ENCODE measurements at places on chromosomes 2 and 18. TPM values are rescaled to one million over a fixed set of nuclear protein-coding genes. Genes with fewer than 3 reads are reported as not detected.

EDAR gene
- total RNA-seq = 3.1 TPM

ING5 gene
- 37.0 TPM for total RNA-seq

GRCh38 chr2:98807221-98807620 lies 76.3 kb upstream of the MGAT4A start:
- DNase-seq = no peak

DNA sequence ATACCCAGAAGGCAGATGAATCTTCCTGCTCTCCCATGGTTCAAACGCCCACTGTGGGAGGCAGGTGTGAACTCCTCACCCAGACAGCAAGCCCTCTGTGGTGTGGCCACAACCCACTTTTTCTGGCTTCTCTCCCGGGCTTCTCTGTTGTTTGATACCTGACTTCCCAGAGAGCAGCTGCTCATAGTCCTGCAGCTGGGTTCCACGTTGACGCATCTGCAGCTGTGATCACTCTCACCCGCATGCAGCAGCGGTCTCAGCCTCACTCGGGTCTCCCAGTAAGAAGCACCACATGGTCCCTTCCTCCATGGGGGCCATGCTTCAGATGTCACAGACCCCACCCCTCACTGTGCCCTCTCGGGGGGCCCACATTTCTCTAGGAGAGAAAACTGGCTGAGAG lies 3.5 kb downstream of the ASPRV1 start:
- no peak for DNase-seq

DNA sequence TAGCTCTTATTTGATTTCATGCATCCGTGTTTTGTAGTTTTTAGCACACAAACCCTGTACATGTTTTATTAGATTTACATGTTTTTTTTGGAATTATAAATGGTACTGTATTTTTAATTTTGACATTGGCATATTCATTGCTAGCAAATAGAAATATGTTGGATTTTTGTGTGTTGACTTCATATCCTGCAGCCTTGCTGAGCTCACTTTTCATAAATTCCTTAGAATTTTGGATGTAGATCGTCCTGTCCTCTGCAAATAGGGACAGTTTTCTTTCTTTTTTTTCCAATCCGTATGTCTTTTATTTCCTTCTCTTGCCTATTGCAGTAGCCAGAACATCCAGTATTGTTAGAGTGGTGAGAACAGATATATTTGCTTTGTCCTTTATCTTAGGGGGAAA lies 46.7 kb upstream of the GPR17 start:
- no peak for DNase-seq

DNA sequence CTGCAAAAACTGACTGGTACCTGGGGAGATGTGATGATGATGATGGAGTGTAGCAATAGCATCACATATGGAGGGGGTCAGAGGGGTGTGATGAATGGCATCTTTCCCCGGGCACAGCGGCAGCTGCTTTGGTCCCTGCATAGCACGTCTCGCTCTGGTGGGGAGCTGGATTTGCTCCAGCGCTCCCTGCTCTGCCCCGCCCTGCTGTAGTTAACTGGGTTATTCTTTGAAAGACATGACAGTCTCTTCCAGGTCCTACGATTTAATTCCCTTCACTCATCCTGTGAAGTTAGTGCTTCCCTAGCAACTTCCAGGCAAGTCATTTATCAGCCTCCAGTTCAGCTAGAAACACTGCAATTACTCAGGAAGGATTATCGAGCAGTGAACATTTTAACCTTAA lies 463.1 kb downstream of the TSN start:
- no peak for DNase-seq

- DNase-seq = no peak
Measured at GRCh38 chr2:119174216-119174992, 15.9 kb upstream of the C1QL2 start.

GRCh38 chr18:62209046-62209445 lies 22.0 kb downstream of the RELCH start:
- no peak for DNase-seq

GRCh38 chr2:68119504-68119903 lies 38.2 kb upstream of the PNO1 start:
- DNase-seq = no peak

- DNase-seq = no peak
Measured at GRCh38 chr2:64913357-64913869, 75.8 kb upstream of the SLC1A4 start.

DNA sequence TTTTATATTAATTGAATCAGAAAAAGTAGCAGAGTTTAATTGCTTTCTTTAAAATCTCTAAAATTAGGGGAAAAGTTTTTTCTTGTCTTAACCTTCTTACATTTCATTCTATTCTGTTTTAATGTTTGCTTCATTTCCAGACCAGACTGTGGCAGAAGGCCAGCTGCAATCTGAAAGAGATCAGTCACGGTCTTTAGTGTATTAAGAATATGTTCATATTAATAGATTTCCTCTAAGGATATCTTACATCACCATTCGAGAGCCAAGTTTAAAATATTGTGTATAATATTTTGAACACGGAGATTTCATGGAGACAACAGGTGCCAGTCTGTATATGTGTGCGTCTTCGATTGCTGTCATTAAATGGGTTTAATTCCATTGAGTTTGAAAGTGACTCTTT lies 230.9 kb upstream of the ZSWIM2 start:
- DNase-seq = no peak

Measured in lower leg skin (tissue), 4 donors.